Stimulated activated CD4-positive, alpha-beta T cell treated with anti-CD3 and anti-CD28 coated beads, Interleukin-15, amount 100 ng/mL, for 1 hour (primary cell): ENCODE measurements at places on chromosomes 6 and 20.

DNA sequence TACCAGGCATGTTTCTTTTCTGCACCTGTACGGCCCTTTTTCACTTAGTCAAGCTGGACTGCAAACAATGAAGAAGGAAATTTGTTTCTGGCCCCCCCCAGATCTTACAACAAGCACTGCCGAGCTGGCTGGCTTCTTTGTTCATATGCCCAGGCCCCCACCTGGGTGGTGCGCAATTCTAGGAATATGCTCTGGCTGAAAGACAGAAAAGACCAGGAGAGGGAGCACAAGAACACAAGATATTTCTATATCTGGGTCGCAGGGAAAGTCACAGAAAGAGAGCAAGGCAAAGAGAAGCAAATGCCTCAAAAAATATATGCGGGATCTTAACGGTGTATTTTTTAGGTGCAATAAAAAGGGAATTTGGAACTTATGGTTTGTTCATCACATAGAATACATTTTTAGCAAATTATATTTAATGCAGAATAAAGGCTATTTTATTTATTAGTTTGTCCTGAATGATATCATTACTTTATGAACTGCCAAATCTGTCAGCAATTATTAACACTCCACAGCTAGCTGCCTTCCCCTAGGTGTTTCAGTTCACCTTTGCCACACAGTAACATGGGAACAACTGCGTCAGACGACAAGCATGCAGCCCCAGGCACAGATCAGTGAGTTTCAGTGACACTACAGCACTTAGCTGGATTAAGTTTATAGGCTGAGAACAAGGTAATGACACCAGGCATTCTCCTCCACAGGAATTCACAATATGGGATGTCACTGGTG is 76.5 kb downstream of the GJA10 start:
- DNase-seq = no peak

DNA sequence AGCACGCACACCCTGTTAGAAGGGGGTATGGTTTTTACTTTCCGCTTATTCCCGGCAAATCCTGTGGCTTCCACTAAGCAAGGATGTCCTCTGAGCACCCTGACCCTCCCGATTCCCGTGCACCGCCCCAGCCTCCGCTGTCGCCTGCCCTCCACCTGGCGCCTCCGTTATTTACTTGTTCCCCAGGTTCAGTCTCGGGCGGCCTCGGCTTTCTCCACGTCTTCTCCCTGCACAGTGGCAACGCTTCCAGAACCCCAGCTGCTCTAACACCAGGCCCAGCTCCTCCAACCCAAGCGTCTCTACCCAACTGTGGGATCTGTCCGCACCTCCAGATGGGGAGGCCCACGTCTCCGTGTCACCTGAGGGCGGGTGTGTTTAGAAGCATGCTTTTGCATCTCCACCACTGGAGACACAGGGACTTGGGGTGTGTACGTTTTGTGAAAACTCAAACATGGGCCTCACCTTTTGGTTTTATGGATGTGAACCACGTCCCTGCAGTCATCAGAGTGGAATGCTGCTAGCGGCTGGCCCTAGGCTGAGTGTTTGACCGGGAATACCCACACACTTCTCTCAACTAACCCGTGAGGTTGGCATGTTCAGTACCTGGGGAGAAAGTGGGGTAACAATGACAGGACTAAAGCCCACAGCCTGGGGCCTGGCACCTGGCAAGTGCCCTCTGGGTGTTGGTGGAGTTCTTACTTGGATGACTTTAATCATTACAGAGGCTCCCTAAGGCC is 79.9 kb downstream of the THBS2 start:
- no peak for DNase-seq

DNA sequence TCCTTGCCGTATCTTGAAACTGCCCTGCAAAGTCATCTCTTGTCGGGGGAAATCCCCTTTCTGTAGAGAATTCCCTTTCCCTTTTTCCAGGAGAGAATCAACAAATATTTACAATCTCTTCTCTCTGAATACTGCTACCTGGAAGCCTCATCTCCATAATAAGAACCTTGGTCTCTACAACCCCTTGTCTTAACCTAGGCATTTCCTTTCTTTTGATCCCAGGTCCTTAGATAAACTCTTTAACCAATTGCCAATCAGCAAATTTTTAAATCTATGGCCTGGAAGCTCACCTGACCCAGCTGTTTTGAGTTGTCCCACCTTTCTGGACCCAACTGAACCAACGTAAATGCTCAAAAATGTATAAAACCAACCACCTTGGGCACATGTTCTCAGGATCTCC is 30.6 kb upstream of the SEC63 start:
- no peak for DNase-seq

GRCh38 chr6:149905371-149905910 is 7.5 kb upstream of the RAET1E start:
- no peak for DNase-seq

DNA sequence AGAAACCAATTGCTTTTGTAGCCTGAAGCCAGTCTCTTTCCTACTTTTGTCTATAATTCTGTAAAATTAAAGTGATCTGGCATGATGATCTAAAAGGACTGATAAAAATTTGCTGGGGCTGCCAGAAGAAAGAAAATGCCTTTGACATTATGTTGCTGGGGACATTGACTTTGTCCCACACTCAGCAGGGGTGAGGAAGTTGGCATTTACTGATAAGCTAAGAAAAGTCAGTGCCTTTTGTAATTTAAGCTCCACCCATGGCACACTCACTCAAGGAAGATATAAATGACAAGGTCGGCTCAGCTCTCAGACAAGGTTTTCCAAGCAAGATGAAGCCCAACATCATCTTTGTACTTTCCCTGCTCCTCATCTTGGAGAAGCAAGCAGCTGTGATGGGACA is at the start of gene SEMG1:
Gene SEMG1 (plus strand): TSS at position 309 of the 400 bp plus-strand sequence. CDS start 21 bp downstream, at position 330.
- DNase-seq = no peak

- DNase-seq = no peak
These were observed 100.5 kb upstream of the HMGCLL1 start for GRCh38 chr6:55679503-55679902.
